ENCODE measurements at places on chromosomes 6 and 20.

GRCh38 chr20:1992359-1993110, 1.3 kb downstream of the PDYN start:
- DNase-seq = no peak

- no peak for DNase-seq
Observed at GRCh38 chr20:48324744-48325143, 503.1 kb downstream of the PREX1 start.

GRCh38 chr20:20019123-20019522, 2.0 kb downstream of the NAA20 start:
- DNase-seq = no peak

GRCh38 chr6:6635869-6636268, 47.3 kb downstream of the LY86 start:
- DNase-seq = no peak

DNA sequence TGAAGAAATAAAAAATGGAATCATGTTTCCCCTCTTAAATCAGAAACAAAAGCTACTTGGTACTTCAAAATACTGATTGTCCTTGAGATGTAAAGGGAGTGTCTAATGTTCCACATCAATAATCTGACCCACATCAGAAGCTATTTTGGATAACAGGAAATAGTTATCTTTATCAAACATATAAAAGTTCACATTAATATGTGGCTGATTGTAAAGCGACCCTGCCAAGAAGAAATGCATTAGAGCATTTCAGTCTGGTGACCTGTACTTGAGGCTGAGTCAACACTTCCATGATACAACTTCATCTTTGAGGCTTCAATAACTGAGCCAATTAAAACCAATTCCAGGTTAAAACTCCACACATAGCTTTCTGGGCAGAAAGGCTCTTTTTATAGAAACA, 31.8 kb downstream of the SYNE1 start:
- no peak for DNase-seq

DNA sequence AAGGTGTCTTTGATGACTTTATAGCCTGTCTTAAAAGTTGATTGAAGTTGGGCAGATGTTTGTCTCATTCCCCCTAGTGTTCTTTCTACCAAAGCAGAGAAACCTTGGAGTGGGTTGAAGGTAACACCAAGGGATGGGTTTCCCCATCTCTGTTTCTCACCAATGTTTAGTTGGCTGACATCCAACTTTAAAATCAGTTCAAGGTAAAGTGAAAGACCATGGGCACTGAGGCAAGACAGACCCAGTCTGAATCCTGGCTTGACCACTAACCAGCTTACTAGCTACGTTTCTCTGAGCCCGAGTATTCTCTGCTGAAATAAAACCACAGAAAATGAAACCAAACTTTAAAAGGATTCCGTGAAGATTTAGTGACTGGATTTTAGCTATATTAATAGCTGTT, 258.9 kb downstream of the KIF16B start:
- no peak for DNase-seq

DNA sequence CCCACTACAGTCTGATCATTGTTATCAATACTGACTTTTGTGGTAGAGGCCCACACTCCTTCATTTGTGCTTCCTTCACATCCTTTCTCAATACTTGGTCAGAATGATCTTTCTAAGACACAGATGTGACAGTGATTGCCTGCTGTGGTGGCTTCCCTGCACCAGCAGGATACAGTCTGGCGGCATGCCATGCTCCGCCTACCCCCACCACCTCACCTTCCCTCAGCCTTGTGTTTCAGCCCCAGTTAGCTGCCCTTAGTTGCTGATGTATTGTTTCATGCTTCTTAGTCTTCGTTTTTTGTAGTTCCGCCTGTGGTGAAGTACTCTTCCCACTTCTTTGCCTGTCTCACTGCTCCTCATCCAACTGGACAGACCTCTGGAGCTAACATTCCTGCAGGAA, 10.9 kb downstream of the LRRC1 start:
- no peak for DNase-seq

DNA sequence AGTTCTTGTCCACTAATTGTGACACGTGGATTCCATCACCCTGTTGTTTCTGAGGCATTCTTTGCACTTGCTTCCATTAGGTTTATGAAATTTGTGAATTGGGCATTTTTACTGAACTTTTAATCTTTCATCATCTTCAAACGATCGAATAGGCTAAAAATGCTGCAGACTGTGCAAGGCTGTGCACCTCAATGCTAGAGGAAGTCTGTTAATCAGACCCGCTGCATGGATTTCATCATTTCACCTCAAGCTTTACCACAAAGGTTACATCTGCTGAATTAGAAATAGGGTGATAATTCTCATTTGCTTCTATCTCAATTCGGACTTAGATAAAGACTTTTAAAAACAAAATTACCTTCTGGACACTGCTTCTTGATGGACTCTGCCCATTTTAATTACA, 27.8 kb upstream of the F13A1 start:
- DNase-seq = no peak

DNA sequence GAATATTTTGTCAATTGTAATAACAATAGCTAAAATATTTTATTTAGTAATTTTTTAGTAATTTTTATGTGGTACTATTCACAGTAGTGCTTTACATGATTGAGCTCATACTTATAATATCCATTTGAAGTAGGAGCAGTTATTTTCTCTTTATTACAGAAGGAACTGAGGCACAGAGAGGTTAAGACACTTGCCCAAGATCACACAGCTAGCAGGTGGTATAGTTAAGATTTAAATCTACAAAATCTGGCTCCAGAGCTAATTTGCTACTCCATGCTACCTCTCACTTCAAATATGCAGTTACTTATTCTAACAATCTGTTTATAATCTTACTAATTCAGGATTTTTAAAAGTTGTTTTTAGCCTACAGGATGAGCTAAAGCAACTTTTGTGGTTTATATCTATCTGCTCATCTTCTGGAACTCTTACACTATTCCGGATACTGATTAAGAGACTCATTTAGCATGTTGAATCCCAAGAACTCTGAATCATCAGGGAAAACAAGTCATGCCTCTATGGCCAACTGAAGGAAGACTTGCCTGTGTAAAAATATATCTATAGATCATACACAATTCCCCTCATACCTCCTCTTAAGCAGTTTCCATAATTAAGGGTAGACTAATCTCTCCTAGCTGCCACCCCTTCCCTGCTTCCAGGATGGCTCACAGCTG, 324.2 kb downstream of the UBE3D start:
- DNase-seq = no peak

- DNase-seq = no peak
Observed at GRCh38 chr6:43676962-43677606, 10.5 kb downstream of the MRPS18A start.

DNA sequence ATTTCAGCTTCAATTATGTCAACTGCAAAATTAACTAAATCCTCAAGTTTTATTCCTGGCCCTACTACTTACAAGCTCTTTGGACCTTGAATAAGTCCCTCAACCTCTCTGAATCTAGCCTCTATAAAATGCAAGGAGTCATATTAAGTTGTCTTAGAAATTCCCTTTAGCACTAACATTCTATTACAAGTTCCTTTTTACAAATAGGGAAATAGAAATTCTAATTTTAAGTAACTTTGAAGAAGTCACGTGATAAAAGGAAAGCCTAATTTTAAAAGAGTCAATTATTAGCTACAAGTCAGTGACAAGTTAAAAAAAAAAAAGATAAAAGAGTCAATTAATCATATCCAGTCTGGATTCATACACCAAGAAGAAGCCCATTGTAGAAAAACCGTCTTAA, 24.6 kb upstream of the GTF3C6 start:
- DNase-seq = no peak

DNA sequence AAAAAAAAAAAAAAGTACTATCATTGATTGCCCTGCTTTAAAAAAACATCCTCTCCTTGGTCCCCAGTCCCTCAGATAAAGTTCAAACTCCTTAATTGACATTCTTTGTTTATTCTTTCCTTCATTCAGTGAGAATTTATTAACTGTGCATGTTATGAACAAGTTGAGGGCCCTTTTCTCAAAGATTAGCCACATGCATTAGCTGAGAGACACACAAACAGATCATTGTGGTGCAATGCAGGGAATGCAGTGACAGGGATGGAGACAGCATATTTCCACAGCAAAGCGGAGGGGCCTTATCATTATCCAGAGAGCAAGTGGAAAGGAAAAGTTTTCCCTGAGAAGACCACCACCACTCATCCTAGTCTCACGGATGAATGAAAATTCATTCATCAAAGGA, 21.9 kb upstream of the IPCEF1 start:
- no peak for DNase-seq

DNA sequence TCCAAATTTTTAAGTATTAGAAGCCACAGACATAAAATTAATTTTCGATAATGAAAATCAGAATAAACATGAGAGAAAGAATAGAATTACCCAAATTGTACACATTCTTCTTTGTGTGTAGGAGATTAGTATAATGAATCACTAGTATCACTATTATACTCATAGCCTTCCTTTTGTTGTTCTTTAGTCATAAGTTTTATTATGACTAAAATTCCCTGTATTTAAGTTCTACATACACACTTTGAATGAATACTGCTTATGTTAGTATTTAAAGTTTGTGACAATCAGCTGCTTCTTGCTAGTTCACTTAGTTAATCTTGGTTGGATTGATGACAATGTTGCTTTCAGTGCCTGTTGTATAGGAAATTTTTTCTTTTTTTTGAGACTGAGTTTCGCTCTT, 72.7 kb downstream of the CCDC170 start:
- DNase-seq = no peak

DNA sequence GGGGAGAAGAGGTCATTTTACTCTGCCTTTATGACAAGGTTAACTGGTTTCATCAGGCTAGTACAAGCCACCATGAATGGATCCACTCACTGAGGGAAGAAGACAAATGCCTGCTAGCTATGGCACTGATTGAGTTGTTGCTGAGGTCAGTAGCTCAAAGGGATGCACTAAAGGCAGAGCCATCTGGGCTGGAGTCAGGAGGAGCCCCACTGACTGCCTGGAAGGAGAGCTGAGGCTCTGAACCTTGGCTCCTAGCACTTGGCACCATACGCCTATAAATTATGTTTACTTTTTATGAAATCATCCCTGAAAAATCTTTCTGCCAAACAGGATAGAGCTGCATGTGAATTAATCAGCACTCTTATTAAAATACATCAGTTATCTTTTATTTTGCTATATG, 104.6 kb downstream of the DTD1 start:
- DNase-seq = no peak

- DNase-seq = no peak
Observed at GRCh38 chr6:101150226-101150625, 243.3 kb upstream of the GRIK2 start.

DNA sequence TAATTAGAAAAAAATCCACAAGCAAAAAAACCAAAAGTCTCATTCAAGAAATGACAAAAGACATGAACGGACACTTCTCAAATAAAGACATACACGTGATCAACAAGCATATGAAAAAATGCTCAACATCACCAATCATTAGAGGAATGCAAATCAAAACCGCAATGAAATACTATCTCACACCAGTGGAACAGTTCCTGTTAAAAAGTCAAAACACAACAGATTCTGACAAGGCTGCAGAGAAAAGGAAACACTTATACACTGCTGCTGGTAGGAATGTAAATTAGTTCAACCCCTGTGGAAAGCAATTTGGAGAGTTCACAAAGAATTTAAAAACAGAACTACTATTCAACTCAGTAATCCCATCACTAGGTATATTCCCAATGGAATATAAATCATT, 58.0 kb downstream of the IRAK1BP1 start:
- DNase-seq = no peak

DNA sequence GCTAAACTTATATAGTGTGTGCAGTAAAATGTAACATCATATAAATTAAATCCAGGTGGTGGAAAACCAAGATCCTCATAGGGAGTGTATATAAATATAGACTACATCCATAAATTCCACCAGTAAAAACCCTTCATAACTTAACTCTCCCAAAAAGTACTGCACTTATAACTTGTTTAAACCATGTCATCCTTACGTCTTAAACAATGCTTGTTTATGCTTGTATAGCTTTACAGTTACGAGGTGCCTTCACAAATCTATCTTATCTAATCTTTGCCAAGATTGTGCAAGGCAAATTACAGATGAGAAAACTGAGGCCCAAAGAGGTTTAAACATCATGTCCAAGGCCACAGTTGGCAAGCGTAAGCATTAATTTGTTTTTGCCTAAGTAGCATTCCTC, 71.3 kb downstream of the BCAS1 start:
- no peak for DNase-seq

- DNase-seq = no peak
Observed at GRCh38 chr6:151044465-151045441, 179.3 kb downstream of the MTHFD1L start.

GRCh38 chr6:30885999-30886896, 1.9 kb downstream of the DDR1 start:
- DNase-seq = no peak

DNA sequence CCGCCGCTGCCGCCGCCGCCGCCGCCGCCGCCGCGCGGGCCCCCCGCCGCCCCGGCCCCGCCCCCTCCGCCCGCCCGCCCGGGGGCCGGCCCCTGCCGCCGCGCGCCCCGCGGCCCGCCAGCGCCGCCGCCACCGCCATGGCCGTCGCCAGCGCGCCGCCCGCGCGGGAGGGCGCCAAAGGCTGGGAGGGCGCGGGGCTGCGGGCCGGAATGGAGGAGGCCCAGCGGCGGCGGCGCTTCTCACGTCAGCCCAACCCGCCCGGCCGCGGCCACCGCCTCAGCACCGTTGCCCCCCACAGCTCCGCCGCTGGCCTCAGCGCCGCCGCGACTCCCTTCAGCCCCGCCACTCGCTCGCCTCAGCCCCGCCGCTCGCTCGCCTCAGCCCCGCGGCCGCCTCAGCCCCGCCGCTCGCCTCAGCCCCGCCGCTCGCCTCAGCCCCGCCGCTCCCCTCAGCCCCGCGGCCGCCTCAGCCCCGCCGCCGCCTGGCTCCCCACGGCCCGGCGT, 258 bp downstream of the PHF10 start:
- peak; percentile 19 for DNase-seq

DNA sequence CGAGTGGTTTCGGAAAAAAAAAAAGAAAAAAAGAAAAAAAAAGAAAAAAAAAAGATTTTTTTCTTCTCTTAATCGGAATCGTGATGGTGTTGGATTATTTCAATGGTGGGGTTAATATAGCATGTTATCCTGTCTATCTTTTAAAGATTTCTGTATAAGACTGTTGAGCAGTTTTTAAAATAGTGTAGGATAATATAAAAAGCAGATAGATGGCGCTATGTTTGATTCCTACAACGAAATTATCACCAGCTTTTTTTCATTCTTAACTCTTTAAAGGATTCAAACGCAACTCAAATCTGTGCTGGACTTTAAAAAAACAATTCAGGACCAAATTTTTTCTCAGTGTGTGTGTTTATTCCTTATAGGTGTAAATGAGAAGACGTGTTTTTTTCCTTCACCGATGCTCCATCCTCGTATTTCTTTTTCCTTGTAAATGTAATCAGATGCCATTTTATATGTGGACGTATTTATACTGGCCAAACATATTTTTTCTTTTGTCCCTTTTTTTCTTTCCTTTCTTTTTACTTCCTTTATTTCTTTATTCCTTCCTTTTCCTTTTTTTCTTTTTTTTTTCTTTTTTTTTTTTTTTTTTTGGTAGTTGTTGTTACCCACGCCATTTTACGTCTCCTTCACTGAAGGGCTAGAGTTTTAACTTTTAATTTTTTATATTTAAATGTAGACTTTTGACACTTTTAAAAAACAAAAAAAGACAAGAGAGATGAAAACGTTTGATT, 3.6 kb downstream of the SOX4 start:
- DNase-seq = no peak

- no peak for DNase-seq
Observed at GRCh38 chr6:42404484-42404883, 47.2 kb downstream of the TRERF1 start.

Measured in stimulated activated CD8-positive, alpha-beta memory T cell treated with anti-CD3 and anti-CD28 coated beads, Interleukin-2, amount 100 ng/mL, for 1 hour (primary cell).